ENCODE measurements at places on chromosomes 4 and X.

GRCh38 chr4:2791518-2792395, 1.1 kb upstream of the SH3BP2 start:
- no peak for DNase-seq

- DNase-seq = no peak
Measured at GRCh38 chrX:135531813-135532212, 11.4 kb downstream of the INTS6L start.

DNA sequence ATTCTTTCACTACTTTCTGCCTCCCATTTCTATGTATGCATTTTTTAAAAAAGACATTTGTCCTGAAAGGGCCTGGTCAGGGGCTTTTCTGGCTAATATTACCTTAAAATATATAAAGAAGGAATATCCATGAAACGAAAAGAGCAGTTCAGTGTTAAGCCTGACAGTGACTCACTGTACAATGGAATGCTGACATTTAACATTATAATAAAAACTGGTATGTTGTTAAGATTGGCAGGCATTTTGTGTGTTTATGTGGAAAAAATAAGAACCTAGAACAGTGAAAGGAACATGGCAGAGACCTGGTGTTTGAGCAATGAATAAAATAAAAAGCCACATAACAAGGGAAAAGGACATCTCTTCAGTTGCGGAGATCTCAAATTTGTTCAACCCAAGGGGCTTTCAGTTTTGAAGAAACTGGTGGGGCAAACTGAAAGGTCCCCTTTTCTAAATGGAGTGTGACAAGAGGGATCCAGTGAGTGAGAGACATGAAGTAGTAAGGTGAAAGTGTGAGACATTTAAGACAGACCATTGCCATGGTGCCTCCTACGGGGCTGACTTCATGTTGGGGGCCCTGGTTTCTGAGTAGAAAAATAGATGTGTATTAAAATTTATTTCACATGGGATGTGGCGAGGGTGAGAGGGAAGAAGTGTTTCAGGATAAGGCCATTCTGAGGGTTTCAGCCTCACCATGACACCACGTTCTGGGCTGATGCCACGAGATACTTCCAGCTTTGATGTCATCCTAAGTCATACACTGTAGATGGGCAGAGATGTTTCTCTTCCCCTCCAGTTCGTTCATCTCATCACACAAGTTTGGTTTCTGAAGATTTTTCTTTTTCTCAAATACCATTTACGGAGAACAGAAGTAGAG, 324.9 kb downstream of the PPP3CA start:
- DNase-seq = peak; percentile 47

DNA sequence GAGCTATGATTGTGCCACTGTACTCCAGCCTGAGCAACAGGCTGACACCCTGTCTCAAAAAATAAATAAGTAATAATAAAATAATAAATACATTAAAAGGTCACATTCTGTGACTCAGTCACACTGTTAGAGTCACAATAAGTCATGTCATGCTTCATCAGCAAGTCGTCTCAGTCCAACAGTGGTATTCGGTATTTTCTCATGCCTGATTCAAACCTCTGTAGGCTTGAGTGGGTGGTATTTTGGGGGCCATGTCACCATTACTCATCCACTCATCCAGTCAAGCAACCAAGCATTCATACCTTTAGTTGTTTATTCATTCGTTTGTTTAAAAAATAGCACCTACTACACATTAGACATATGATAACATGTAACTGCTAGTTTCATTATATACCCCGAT, 46.9 kb downstream of the SUPT20HL2 start:
- peak; percentile 48 for DNase-seq

DNA sequence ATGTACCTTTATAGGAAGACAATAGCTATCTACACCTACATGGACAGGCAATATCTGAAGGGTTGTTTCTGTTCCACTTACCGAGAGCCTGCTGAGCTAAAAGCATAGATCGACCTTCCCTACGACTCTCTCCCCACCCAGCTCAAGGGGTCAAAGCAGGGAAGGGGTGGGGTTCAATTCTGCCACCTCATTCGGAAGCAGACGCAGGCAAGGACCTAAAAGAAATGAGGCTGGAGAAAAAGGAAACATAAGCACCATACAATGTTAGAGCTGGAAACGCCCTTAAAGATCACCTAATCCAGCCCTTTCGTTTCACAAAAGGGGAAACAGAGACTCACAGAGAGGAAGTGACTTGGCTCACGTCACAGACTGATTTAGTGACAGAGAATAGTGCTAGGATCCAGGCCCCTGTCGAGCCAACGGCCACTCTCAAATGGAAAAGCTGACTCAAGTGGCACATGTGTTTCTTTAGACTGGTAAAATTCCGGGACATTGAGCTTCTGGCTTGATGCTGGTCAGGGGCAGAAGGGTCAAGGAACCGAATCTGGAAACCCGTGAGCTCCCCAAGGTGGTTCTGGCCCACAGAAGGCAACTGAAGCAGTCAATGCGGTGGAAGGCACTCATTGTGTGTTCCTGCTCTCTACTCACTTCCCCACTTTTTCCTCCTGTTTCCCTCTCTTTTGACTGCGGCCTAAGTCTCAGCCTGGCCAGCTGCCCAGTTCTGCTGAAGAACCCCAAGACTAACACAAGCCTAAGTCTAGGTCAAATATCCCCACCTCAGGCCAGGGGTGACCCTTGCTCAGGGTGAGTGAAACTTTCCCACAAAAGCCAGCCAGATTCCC, 7.5 kb downstream of the SEPTIN6 start:
- no peak for DNase-seq

GRCh38 chr4:186808630-186809018, 85.0 kb upstream of the FAT1 start:
- DNase-seq = peak; percentile 75

Measured in fibroblast of skin of right biceps (primary cell).